ENCODE measurements at places on chromosomes 7 and 10.

GRCh38 chr10:48573045-48573444, 31.8 kb downstream of the ARHGAP22 start:
- no peak overlapping the region for H3K4me3 ChIP-seq
- DNase-seq, result no peak
- H3K4me1 ChIP-seq, result no peaks in the 10 kb centered on the region
- H3K27me3 ChIP-seq, result no peaks in the 10 kb centered on the region
- no peaks in the 10 kb centered on the region for H3K36me3 ChIP-seq
- no peak overlapping the region for H3K27ac ChIP-seq

DNA sequence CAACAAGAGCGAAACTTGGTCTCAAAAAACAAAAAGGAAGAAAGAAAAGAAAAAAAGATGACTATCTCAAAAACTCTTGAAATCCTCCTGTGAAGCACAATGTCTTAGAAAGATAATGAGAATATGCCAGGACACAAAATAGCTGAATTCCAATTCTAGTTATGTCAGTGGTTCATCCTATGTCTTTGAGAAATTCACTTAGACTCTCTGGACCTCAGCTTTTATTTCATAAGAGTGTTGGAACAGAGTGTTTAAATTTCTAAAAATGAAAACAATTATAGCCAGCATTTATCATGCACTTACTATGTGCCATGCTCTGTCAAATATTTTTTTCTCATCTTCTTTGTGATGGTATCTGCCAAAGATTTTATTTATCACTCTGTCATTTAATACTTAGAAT, 13.3 kb upstream of the HYCC1 start:
- H3K4me3 ChIP-seq, result no peak overlapping the region
- H3K36me3 ChIP-seq, result no peaks in the 10 kb centered on the region
- peaks cover 3% of the 10 kb centered on the region for H3K4me1 ChIP-seq
- H3K27me3 ChIP-seq, result no peaks in the 10 kb centered on the region
- peak; percentile 77 for DNase-seq
- no peak overlapping the region for H3K27ac ChIP-seq

- H3K4me1 ChIP-seq, result no peaks in the 10 kb centered on the region
- no peaks in the 10 kb centered on the region for H3K36me3 ChIP-seq
- H3K27ac ChIP-seq, result no peak overlapping the region
- no peak for DNase-seq
- H3K4me3 ChIP-seq, result no peak overlapping the region
These were observed 529.9 kb downstream of the XPNPEP1 start for GRCh38 chr10:109393425-109393824.

DNA sequence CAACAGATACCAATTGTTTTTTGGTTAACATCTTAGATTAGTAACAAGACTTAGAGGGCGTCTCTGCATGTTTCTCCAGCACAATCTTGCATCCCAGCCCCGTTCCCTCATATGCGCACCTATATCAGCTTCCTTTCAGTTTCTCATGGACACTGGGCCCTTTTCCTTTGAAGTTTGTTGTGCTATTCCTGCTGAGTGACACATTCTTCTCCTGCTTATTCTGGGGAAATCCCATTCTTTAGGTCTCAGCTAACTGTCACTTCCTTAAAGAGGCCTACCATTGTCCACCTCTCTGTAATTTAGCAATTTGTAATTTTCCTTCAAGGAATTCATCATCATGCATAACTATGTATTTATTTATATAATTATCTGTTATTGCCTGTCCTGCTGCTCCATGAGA, 110.3 kb upstream of the STEAP1B start:
- H3K27ac ChIP-seq, result no peak overlapping the region
- no peaks in the 10 kb centered on the region for H3K27me3 ChIP-seq
- H3K4me3 ChIP-seq, result no peak overlapping the region
- DNase-seq, result no peak
- no peaks in the 10 kb centered on the region for H3K4me1 ChIP-seq
- no peaks in the 10 kb centered on the region for H3K36me3 ChIP-seq

GRCh38 chr10:43172645-43173044, 34.4 kb downstream of the CSGALNACT2 start:
- H3K36me3 ChIP-seq, result peaks cover 4% of the 10 kb centered on the region
- no peak for DNase-seq
- H3K27me3 ChIP-seq, result no peaks in the 10 kb centered on the region
- no peak overlapping the region for H3K4me3 ChIP-seq
- H3K27ac ChIP-seq, result no peak overlapping the region

GRCh38 chr7:21300692-21301091, 127.2 kb upstream of the SP4 start:
- no peaks in the 10 kb centered on the region for H3K36me3 ChIP-seq
- no peak overlapping the region for H3K27ac ChIP-seq
- DNase-seq, result no peak
- no peak overlapping the region for H3K4me3 ChIP-seq

DNA sequence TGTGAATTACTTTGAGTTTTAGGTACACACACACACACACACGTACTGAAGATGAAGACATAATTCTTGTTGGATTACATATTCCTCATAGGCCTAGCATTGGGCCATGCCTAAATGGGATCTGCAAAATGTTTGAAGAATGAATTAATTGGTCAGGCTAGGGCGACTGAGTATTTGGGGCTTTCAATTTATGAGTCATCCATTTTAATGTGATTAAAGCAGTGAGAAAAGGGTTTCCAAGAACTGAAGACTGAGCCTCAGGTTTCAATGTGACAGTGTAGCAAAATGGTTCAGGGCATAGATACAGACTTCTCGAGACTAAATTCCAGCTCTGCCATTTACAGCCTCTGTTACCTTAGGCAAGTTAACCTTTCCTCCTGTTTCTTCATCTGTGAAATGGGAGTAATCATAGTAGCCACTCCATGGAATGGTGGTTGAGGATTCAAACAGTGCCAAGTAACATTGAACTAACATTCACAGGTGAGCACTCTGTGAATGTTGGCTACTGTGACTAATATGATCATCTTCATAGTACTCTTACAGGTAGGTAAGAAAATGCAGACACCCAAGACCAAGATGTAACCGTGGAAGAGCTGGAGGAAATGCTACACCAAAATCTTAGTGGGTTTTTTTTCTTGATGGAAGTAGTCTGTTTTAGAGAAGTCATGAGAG, 7.6 kb downstream of the BPGM start:
- H3K36me3 ChIP-seq, result no peaks in the 10 kb centered on the region
- DNase-seq, result peak; percentile 87
- no peak overlapping the region for H3K4me3 ChIP-seq
- H3K4me1 ChIP-seq, result no peaks in the 10 kb centered on the region

DNA sequence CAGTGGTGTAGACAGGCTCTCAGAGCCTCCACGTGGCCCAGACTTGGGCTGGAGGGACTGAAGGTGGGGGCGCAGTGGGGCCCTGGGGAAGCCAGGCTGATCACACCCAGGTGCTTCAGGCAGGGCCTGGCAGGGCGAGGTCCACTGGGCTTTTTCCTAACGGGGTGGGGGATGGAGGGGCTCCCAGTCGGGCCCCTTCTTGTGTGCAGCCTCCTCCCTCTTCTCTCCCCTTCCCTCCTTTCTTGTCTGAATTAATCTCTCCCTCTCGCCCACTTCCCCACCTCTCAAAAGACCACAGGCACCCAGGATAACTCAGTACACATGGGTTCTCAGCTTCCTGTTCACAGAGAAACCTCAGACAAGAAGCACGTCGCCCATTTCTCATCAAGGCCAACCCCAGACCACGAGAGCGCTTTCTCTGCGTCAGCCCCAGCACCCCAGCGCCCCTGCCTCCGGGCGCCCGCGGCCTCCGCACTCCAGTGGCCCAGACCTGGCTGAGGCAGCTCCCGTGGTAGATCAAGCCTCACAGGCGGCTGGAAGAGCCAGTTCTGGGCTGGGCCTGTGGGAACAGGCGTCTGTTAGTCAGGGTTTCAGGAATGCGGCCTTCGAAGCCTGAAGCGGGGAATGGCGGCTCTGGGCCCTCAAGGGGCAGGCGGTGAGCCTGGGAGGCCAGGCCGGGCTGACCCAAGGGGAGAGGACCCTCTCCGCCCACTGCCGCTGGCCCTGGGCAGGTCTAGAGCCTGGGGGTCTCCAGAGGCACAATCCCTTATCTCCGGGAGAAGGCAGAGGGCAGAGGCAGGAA, 50.6 kb downstream of the PWWP2B start:
- H3K4me3 ChIP-seq, result no peak overlapping the region
- peak overlapping the region; percentile 99 for H3K27ac ChIP-seq
- no peaks in the 10 kb centered on the region for H3K27me3 ChIP-seq
- H3K4me1 ChIP-seq, result peaks cover 30% of the 10 kb centered on the region
